ENCODE measurements at places on chromosomes 7 and 10.

- no peak for DNase-seq
These were observed 128.6 kb downstream of the ADCY1 start for GRCh38 chr7:45702751-45703150.

DNA sequence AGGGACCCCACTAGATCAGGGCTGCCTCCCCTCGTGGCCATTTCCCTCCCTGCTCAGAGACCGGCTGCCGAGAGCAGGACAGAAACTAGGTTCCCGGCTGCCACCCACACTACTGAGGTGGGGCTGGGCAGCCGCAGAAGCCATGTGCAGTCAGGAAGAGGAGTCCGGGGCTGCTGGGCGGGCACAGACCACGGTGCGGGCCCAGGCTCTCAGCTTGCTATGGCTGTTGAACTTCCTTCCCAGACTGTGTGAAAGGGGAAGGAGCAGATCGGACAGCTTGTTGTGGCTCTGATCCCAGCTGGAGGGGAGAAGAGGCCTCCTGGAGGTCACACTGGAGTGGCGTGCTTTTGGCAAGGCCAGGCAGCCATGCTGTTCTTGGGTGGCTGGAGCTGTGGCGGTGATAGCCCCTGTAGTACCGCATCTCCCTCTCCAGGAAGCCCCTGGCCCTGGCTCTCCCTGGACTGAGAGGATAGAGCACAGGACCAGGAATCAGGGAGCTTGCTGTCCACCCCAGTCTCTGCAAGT lies 56.8 kb downstream of the HK1 start:
- no peak for DNase-seq

- no peak for DNase-seq
These were observed 301.3 kb upstream of the MGMT start for GRCh38 chr10:129165770-129166169.

DNA sequence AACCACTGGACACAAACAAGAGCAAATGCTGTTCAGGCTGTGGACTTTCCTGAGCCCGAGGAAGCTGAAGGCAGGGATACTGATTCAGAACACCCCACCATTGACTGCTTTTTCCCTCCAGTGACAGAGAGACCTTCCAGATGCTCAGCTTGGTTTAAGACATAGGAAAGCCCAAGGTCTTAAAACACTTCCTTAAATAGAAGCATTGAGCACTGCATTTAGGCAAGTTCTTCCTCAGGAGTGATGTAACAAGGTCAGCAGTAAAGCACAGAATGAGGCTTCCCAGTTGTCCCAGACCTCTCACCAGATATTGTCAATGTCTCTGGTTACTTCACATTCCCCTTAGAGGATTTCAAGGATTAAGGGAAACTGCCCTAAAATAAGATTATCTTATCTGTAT lies 19.6 kb upstream of the CDCA7L start:
- no peak for DNase-seq

- no peak for DNase-seq
These were observed 2.6 kb upstream of the DNTT start for GRCh38 chr10:96301616-96302015.

DNA sequence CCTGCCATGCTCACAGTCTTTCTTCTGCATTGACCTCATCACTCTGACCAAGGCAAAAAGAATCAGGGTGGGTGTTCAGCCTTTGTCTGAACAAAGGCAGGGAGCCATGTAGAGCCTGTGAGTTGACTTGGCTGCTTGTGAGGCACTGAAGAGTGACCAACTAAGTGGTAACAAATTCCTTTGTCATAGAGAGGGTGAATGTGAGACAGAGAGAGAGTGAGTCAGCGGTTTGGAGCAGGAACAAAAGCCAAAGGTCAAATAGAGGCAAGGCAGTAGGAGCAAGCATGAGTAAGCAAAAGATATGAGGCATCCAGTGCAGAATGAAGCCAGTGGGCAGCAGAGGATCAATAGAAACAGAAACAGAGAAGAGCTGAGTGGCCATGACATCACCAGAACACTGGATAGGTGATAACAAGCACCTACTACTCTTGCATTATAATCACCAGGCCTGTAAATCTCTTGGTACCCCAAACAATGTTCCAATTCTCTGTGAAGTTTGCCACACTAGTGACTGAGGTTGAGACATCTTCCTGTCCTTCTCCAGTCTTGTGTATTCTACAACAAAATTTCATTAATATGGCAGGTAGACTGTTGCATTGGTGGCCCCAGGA lies 116.2 kb upstream of the LAMB4 start:
- no peak for DNase-seq

DNA sequence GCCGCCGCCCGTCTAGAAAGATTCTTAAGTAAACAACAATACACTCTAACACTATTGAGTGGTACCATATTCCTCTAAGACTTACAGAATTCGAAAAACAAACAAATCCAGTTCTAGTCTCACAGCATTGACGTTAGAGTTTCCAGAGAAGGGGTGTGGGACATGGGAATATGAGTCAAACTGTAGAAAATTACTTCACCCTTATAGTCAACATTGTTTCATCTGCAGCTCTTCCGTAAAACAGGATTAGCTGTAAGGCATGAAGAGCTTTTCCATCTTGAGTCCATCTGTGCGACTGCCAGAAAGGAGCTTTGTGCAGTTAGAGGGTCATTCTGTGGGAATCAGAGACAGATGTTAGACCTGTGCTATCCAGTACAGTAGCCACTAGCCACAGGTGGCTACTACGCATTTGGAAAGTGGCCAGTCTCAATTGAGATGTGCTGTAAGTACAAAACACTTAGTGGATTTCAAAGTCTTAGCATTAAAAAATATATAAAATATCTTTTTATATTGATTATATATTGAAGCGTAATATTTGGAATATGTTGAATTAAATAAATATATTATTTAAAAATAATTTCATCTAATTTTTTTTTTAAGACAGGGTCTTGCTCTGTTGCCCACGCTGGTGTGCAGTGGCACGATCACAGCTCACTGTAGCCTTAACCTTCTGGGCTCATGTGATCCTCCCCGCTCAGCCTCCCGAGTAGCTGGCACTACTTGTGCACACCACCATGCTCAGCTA lies 79.8 kb upstream of the MPP7 start:
- DNase-seq, result no peak

- no peak for DNase-seq
These were observed 27.6 kb upstream of the PIK3AP1 start for GRCh38 chr10:96747734-96748550.

DNA sequence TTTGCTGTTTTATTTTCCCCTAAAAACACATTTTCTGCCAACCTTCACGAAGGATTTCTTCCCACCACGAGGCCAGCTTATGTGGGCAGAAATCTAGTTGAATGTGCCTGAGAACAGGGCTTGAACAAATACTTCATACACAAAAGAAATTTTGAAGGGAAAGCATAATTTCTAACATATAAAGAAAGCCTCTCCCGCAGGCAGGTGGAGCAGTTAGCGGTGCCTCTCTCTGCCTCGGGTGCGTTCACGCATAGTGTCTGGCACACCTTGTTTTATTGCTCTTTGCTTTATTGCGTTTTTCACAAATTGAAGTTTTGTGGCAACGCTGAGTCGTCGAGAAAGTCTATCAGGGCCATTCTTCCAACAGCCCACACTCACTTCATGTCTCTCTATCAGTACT lies 7.0 kb upstream of the CSGALNACT2 start:
- DNase-seq, result no peak

- DNase-seq, result no peak
These were observed 25.5 kb downstream of the IL15RA start for GRCh38 chr10:5951721-5952407.

Data from NCI-H2081 treated with DMSO at 0.1 percent for 48 hours (cell line).